Aorta (tissue), 5 donors: ENCODE measurements at places on chromosomes 16 and 17. TPM values are rescaled to one million over a fixed set of nuclear protein-coding genes. Genes with fewer than 3 reads are reported as not detected.

Gene NKD1
- total RNA-seq, result 34.4 TPM

Gene OGFOD1
- total RNA-seq, result 30.7 TPM

Gene UNK
- 28.9 TPM for total RNA-seq

Gene NHLRC4
- 0.52 TPM for total RNA-seq

Gene LGALS9B
- total RNA-seq, result 0.21 TPM

Gene LCAT
- total RNA-seq, result 43.9 TPM

Gene CHST5
- not detected for total RNA-seq

Gene TOM1L1
- total RNA-seq, result 38.2 TPM

GRCh38 chr17:61984821-61985220, 57.0 kb upstream of the INTS2 start:
- DNase-seq, result no peak

DNA sequence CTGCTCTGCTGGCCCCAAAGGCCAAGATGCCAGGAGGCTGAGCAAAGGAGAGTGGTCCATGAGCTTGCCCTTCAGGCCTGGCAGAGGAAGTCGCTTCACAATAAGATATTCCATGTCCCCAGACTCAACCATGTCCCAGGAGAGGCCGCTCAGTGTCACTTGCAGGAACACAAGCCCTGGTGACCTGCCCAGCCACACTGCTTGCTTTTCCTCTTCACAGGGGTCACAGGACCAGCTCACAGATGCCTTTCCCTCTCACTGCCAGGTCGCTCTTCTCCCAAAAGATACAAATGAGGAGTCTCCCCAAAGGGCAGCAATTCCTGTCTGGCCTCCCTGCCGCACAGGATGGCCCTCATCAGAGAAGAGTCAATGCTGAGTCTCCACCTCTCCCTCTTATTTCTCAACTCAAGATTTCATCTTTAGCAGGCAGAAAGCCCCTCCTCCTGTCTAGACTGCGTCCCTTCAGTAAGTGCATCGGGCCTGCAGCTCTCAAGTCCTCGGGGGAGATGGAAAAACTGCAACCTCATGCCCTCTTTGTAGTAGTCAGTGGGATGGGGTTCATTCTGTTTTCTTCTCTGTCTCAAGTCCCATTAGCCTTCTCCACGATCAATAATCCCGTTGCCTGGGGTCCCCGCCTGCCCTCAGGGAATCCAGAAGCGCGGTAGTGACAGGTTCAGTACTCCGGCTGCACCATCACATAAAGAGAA, 5.0 kb downstream of the JUP start:
- DNase-seq, result no peak

DNA sequence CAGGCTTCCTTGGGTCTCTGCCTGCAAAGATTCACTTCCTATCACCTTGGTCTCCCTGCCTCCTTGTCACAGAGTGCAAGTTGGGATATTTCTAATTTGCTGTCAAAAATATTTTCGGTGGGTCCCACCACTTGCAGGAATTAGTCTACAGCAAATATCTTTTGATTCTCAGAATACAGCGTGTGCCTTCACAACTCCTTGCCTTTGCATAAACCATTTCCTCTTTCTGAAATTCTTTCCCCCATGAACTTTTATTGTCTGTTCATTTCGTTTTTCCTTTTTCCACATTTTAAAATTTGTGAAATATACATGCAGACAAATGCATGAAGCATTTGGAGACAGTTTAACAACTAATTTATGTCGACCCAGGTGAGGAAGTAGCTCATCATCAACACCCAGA, 60.0 kb downstream of the HS3ST3B1 start:
- DNase-seq, result no peak

DNA sequence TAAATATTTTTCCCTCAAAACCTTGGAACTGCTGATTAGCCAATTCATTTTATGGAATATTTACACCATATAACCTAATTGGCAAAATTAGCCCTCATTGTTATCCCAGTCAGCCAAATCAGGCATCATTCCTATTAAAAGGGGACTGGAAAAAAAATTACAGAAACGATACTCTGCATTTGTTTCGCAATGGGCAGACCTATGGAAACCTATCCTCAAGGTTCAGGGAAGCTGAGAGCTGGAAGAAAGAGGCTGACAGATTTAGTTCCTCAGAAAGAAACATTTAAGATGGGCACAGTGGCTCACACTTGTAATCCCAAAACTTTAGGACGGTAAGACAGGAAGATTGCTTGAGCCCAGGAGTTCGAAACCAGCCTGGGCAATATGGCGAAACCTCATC, 85.6 kb upstream of the RPH3AL start:
- no peak for DNase-seq

GRCh38 chr16:81401035-81401950, 43.3 kb upstream of the CMIP start:
- no peak for DNase-seq

- DNase-seq, result peak; percentile 27
Observed at GRCh38 chr17:83201206-83202001, 122.0 kb downstream of the METRNL start.

- no peak for DNase-seq
Observed at GRCh38 chr17:37824534-37825485, 80.0 kb upstream of the HNF1B start.

GRCh38 chr17:7548585-7549400, at the start of gene TNFSF12:
Gene TNFSF12 (plus strand): TSS chr17:7549058. CDS start chr17:7549154, 96 bp downstream.
- DNase-seq, result peak; percentile 91

- peak; percentile 69 for DNase-seq
Observed at GRCh38 chr16:12455287-12455798, 348.3 kb downstream of the CPPED1 start.

- no peak for DNase-seq
Observed at GRCh38 chr17:72332367-72332766, 211.5 kb downstream of the SOX9 start.

GRCh38 chr17:1997927-1998742, 27.0 kb downstream of the RTN4RL1 start:
- DNase-seq, result peak; percentile 82

DNA sequence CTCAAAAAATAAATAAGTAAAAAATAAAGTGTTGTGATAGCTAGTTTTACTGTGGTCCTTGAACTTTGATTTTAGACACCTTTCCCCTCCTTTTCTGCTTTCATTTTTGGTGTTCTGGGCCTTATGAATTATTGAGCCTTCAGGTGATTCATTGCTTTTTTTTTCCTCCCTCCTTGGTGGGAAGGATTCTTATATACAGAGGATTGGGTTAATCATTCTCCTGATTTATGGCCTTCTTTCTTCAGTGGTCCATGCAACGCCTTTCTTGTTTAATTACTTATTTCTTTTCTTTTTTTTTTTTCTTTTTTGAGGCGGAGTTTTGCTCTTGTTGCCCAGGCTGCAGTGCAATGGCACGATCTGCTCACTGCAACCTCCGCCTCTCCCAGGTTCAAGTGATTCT, 8.0 kb upstream of the MYL4 start:
- no peak for DNase-seq

- DNase-seq, result no peak
Observed at GRCh38 chr17:11105141-11105540, 135.9 kb upstream of the SHISA6 start.

GRCh38 chr17:12020642-12021622, at the start of gene MAP2K4:
Gene MAP2K4 (plus strand): TSS chr17:12020877. CDS start chr17:12020887, 10 bp downstream.
- DNase-seq, result peak; percentile 95
